ENCODE measurements at places on chromosomes 6 and 20.
A peak's percentile ranks its signal among the peaks of the same experiment; 100 is the strongest.

DNA sequence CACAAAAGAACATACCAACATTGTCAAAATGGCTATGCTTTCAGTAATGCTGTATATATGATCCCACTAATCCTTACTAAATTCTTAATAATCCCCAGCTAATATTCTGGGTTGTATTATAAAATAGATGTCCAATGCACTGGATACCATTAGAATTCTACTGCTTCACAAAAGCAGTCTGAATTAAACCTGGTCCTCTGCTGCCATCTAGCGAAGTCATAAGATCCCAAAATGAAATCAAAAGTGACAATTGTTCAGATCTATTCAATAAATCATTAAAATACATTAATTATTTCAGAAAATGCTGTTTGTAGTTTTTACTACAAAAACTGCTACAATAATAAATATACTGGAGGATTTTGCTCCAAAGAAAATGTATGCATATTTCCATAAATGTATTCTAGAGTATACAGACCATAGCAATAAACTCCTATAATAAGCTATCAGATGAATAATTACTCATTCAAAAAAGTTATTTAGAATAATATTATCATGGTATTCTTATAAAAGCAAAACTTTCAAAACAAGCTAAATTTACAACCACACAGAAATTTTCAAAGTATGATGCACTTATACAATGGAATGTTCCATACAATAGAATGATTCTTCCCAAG, 92.6 kb downstream of the RNGTT start:
- peak; percentile 41 for DNase-seq

- no peak for DNase-seq
Observed at GRCh38 chr20:6492271-6493055, 275.0 kb upstream of the BMP2 start.

- no peak for DNase-seq
Observed at GRCh38 chr20:17967521-17968365, 851 bp downstream of the SNX5 start.

GRCh38 chr6:133833949-133834359, 55.0 kb upstream of the TCF21 start:
- no peak for DNase-seq

DNA sequence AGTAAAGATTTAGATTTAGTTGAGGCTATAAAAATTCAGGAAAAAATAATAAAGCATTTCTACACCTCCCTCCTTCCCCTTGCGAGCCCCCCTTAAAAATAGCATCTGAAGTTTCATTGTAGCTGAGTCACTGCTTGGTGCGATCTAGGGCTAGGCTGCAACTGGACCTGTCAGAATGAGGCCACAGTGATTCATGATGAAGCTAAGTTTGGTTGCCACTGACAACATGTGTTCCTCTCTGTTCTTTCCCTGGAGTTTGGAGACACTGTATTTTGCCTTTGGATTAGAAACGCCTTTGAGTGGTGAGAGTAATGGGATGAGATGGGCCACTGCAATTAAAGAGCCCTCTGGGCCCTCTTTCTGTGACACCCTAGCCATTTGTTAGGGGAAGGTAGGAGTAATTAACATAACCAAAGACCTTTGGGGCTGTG, 334.1 kb downstream of the NRN1 start:
- no peak for DNase-seq

GRCh38 chr6:3918469-3918868, 69.3 kb downstream of the FAM50B start:
- peak; percentile 61 for DNase-seq

- DNase-seq = no peak
Observed at GRCh38 chr6:136887953-136888352, 34.1 kb upstream of the SLC35D3 start.

DNA sequence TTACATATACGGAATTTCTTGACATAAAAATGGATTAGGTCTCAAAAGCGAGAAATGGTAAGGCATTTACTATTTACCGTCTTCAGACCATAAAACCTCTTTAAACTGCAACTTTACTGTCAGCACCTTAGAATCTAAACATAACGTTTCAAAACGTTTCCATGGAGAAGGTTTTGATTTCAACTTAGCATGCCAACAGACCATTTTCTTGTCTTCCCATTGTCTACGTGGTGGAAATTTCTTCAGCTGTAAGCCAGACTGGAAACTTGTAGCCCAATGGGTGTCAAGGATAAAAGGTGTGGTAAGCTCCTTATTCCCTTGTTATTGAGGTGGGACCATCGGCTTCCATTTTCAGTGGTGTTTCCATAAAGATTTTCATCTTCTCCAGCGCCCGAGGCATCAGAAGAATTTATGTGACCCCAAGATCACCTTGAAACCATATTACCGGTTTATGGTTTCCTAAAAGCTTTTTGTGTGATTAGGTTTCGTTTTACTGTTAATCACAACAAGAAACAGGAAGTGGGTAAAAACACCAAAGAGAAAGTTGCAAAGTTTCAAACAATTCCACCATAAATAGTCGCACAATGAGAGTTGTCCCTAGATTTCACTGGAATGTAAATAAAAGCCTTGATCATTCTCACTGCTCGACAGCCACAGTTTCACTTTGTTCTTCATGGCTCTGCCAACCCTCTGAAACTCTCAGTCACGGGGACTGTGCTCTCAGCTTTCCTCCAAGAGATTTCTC, 63.0 kb upstream of the CD2AP start:
- DNase-seq = no peak

GRCh38 chr20:51529758-51530157, 12.8 kb downstream of the NFATC2 start:
- no peak for DNase-seq

DNA sequence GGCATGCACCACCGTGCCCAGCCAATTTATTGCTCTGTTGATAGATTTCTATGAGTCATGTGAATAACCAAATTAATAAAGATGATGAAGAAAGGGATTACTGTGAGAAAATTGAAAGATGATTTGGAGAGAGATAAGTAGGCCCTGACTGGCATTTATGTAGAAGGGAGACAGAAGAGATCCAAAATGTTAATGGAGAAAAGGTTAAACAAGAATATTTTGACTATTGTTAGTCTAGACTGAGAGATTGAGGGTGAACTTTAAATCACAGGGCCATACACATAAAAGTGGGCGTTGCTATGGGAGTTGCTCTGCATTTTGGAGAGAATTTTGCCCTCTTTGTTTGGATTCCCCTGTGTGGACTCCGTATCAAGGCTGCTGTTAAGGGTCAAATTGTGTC, 68.9 kb upstream of the SCAF8 start:
- no peak for DNase-seq

GRCh38 chr6:134707342-134708031, 242.4 kb downstream of the ALDH8A1 start:
- peak; percentile 41 for DNase-seq

GRCh38 chr6:2141644-2142290, 103.6 kb downstream of the GMDS start:
- DNase-seq = no peak

DNA sequence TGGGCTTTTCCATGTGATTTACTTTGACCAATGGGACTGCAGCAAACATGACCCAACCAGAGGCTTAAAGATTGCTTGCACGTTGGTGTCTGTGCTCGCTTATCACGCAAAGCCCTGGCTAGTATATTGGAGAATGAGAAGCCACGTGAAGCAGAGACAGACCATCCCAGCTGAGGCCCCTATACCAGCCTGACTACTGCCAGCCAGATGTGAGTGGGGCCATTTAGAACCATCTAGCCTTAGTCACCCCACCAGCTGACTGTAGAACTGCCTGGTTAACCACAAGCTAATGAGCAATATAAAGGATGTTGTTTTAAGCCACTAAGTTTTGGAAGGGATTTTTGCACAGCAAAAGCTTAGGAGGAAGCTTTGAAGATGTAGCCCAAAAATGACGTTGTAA, 74.5 kb downstream of the MACROD2 start:
- DNase-seq = no peak

DNA sequence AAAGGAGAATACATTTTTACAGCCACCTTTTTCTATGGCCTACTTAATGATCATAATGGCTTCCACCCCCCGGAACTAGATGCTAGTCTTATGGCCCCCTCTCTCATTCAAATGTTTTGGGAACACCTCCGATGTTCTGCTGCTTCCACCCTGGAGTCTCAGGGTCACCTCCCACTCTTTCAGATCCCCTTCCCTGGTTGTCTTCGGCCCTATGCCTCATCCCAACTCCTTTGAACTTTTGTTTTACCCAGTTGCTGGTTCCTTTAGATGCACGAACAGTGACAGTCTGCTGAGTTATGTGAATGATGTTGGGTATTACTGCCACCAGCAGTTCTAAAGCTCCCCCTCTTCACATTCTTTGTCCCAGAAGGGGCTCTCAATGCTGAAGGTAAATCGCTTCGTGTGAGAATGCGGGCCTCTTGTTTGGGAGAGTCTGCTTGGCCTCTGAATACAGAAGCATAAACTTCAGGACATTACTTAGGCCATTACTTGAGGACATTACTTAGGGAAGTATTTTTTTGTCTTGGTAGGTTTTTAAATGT, 309.1 kb downstream of the SOX4 start:
- DNase-seq = no peak

GRCh38 chr20:19771031-19771430, 13.0 kb downstream of the RIN2 start:
- no peak for DNase-seq

- peak; percentile 53 for DNase-seq
Observed at GRCh38 chr6:29627755-29628418, 5.1 kb downstream of the GABBR1 start.

DNA sequence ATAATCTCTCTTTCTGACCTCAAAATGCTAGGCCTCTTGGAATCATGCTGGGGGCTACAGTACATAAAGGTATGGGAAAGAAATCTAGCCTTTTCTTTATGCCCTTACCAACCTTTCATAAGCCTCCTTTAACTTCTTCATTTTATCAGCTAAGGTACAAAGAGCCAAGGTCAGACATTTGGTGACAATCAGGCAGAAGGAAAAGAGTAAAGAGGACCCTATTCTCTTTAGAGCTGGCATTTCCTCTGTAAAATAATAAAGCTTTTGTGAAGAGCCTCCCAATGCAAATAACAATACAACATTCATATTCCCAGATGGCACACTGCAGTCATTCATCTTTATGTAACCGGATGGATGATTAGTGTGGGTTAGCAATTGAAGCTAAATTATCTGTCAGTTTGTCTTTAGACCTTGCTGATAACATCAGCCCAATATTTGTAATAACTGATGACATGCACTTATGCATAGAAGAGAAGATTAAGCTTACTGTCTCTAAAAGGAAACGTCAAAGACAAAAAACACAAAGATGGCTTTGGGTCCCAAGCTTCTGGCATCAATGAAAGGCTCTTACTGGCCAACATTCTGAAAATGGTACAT, 163.1 kb downstream of the IBTK start:
- DNase-seq = no peak

DNA sequence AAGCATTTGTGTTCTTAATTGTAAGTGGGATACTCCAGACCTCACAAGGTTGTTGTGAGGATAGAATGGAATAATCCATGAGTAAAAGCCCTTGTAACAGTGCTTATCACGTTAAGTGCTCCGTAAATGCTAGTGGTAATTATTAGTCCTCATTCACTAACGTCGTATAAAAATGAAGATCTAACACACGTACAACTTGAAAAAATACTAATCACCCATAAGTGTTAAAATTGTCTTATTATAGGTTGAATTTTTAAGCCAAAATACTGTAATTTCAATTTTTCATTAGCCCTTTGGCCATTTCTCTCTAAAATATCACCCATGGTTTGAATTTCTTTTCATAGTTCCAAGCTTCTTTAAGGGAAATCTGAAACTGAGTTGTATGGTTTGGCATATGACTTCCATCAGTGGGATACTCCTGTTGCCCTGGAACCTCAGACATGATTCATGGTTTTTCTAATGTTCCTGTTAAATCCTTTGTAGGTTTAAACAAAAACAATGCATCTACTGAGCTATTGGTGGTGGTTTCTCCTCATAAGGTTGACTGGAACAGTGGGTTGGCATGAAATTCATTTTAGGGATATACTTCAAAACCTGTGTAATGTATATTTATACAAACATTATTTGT, 19.1 kb downstream of the XRN2 start:
- DNase-seq = no peak

DNA sequence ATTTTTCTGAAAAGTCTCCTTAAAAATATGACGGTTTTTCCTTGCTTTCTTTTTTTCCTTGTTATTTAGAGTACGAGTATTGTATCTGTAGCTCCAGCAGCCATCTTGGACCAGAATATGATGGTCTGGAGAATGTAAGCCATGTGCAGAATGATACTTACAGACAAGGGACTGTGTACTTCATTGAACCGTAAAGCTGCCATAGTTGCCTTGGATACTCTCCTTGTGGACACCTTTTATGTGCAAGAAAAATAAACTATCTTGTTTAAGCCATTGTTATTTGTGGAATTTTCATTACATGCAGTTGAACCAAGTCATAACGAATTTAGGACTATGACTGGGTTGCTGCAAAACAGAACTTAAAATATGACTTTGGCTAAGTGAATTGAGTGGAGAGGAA, 485.8 kb upstream of the CITED2 start:
- no peak for DNase-seq

GRCh38 chr6:136927292-136927691, 5.2 kb downstream of the SLC35D3 start:
- DNase-seq = peak; percentile 23

- no peak for DNase-seq
Observed at GRCh38 chr6:119044255-119044654, 34.2 kb downstream of the FAM184A start.

- DNase-seq = no peak
Observed at GRCh38 chr6:148087659-148088058, 255.0 kb upstream of the SASH1 start.

GRCh38 chr6:79334674-79335073, 100.2 kb upstream of the HMGN3 start:
- DNase-seq = no peak

DNA sequence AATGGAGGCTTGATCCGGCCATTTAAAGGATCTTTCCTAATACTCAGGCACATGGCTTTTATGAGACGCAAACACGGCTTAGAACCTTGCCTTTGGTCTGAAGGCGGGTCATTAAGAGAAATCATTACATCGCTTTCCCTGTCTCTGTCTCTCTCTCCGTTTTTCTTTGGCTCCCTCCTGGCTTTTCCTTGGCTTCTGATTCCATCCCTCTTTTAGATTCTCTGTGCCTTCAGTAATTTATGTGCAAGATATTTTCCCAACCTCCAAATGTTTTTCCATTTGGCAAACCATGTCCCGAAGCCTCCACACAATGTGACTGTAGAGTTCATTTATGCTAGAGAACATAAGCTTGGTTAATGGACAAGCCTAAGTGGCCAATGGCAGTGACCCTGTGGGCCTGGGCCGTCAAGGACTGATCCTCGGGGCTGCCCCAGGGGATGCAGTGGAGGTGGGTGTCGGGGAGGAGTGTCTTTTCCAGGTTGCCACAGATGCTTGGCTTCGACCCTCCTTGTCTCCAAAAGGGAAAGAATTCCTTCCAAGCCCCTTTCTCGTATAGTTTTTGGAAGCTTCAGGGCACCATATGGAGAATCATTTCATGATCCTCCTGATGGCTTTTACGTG, 157.0 kb downstream of the SCML4 start:
- DNase-seq = no peak

- no peak for DNase-seq
Observed at GRCh38 chr6:18350712-18351111, 36.4 kb upstream of the RNF144B start.

- no peak for DNase-seq
Observed at GRCh38 chr20:9576695-9577094, 62.3 kb downstream of the LAMP5 start.

- DNase-seq = no peak
Observed at GRCh38 chr20:58715801-58716475, 23.3 kb downstream of the NPEPL1 start.
